ENCODE measurements at places on chromosomes 3 and 15.
A peak's percentile ranks its signal among the peaks of the same experiment; 100 is the strongest.

- peak; percentile 76 for DNase-seq
Measured at GRCh38 chr3:52001443-52001974, 5.8 kb upstream of the RPL29 start.

GRCh38 chr15:46442184-46442583 is 807.4 kb downstream of the SQOR start:
- DNase-seq: no peak

DNA sequence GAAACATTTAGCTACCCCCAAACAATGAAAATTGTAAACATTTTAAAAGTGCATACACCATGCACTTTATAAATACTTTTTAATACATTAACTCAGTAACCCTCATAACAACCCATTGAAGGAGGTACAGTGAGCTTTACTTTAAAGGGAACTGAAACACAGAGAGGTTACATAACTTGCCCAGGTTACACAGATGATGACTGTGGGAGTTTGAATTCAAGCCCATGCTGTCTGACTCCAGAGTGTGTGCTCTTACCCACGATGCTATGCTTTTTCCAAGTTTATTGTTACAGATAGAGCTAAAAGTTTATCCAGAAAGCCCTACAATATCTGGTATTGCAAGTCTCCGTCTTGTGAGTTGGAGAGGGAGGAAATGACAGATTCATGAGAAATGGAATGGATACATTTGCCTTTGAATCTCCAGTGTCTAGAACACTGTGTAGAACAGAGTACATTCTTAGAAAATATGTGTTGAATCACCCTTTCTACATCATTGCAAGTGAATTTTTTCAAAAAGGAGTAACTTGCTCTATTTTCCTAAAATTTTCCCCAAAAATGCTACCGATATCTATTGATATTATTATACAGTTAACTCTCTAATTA is 428.3 kb downstream of the NAALADL2 start:
- no peak for DNase-seq

DNA sequence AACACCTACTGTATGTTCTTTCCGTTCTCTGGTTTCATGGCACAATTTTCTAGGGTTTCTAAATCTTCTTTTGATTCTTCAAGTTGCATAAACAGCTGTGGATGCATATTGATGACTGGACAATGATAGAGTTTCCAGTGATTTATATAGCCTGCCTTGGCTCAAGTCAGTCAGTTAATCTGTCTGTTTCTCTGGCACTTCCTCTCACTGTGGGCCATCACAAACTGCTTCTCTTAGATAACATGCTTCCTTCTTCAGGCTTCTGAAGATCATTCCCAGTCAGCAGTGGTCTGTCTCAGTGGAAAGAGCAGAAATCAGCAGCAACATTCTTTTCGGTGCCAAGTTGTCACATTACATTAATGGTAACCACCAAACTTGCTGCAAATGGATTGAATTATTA is 207.2 kb downstream of the RYR3 start:
- DNase-seq: no peak

DNA sequence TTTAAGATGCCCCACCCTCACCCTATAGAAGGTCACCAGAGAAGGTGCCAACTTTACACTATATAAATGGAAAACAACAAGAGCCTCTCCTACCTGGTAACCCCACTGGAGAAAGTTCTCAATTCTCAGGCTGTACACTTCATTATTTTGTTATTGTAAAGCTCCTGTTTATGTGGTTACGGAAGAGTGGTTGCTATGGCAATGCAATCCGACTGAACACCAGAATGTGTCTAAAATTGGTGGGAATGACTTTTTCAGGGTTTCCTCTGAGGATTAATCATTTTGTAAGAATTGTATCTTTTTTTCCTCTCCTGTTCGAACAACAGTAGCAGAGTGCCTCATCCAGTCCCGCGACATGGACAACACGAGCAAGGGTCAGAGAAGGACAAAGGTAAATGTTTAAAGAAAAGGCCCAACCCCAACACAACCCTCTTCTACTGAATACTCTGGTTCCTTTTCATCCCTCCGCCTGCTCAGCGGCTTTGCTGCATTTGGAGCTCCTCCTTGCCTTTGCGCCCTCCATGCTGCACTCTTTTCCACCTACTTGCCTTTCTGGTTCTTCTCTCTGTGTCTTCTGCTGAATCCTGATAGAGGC is 45.3 kb downstream of the DGKG start:
- no peak for DNase-seq

DNA sequence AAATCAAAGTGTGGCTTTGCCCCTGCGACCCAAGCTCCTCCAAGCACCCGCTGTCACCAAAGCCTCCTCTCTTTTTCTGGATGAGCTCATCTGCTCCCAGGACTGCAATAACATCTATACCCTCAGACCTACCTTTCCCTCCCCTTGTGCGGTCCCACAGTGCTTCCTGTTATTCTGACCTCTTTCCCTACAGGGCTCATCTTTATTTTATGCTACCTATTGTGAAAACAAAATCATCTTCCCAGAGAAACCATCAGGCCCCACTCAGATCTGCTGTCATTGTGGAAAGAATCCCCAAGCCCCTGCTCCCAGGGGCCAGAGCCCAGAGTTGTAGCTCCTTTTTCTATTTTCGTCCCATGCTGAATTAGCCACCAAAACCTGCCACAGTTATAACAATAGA is 162.2 kb downstream of the MEIS2 start:
- DNase-seq: no peak
